ENCODE measurements at places on chromosomes 16 and 17. TPM values are rescaled to one million over a fixed set of nuclear protein-coding genes. Genes with fewer than 3 reads are reported as not detected.

FKBP10 gene
- total RNA-seq, result 313 TPM

MYH2 gene
- total RNA-seq, result not detected

PLD2 gene
- total RNA-seq, result 100 TPM

KRT27 gene
- total RNA-seq, result 0.79 TPM

ABCC6 gene
- total RNA-seq, result not detected

WNK4 gene
- total RNA-seq, result 0.33 TPM

PTX4 gene
- not detected for total RNA-seq

OSGIN1 gene
- 0.39 TPM for total RNA-seq

METRN gene
- total RNA-seq, result 56.1 TPM

TMEM114 gene
- not detected for total RNA-seq

C17orf75 gene
- 11.4 TPM for total RNA-seq

KRTAP9-3 gene
- total RNA-seq, result not detected

CTRL gene
- total RNA-seq, result 0.79 TPM

CNGB1 gene
- not detected for total RNA-seq

MEIOC gene
- 0.11 TPM for total RNA-seq

SPATA32 gene
- total RNA-seq, result 0.33 TPM

PRDM7 gene
- not detected for total RNA-seq

AGRP gene
- total RNA-seq, result not detected

ANKRD40 gene
- total RNA-seq, result 23.0 TPM

PDE6G gene
- 0.43 TPM for total RNA-seq

Measured in placental epithelial cell (primary cell).